ENCODE measurements at places on chromosomes 5 and 9. TPM values are rescaled to one million over a fixed set of nuclear protein-coding genes. Genes with fewer than 3 reads are reported as not detected.

Gene ALDH1A1
- not detected for total RNA-seq

Gene ENTREP1
- total RNA-seq, result not detected

Gene HMCN2
- total RNA-seq, result not detected

Gene SLC45A2
- total RNA-seq, result not detected

Measured in activated naive CD4-positive, alpha-beta T cell treated with anti-CD3 and anti-CD28 coated beads for 36 hours (primary cell).